Sciatic nerve (tissue), 2 donors: ENCODE measurements at places on chromosomes 13 and 19. TPM values are rescaled to one million over a fixed set of nuclear protein-coding genes. Genes with fewer than 3 reads are reported as not detected.

DNA sequence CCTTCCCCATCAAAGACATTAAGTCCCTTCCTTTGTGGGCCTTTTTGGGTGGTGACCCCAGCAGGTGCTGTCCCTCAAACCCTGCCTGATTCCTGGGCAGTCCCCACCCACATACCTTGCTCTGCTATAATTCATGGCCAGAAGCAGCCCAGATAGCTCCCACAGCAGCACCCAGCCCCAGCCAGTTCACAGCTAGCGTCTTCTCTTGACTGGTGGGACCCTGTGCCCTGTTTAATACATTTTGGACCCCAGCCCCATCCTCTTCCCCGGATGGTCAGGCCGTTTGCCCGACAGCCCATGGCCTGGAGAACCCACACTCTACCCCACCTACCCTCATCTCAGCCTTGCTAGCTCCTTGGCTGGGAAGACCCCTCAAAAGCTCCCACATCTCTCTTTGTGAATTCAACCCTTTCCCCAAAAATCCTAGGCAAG lies 2.1 kb downstream of the CCDC106 start:
- DNase-seq, result no peak

DNA sequence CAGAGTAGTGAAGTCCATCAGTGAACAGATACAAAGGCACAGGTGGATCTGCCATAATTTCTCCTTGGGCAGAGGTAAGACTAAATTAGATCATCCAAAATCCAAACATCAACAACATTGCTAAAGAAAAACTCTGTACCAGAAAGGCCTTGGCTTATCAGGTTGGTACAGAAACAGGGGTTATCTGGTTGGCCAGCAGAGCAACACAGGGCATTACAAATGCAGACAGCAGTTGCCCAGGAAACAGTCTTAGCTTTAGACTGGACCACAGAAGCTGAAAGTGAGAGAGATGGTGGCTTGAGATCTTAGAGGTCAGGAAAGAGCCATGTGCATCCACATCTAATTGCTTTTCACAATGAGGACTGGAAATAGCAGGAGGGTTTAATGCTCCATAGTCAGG lies 26.6 kb upstream of the DGKH start:
- no peak for DNase-seq

DNA sequence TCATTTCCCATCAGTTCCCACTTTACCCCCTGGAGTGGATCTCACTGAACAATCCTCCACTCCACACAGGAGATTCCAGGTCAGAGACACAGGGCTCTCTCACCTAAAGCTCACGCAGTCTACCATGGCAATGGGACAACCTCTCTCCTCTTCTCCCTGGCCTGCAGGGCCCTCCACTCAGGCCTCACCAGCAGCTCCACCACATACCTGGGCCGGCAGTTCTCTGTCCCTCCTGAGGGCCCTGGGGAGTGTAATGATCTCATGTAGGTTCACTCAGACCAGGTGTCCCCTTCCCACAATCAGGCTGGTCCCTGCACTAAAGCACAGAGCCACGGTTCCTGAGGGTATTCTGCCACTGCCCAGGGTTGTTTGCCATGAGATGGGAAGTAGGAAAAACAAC lies 15.6 kb downstream of the CEACAM3 start:
- DNase-seq, result peak; percentile 13

Gene TGFBR3L
- total RNA-seq, result not detected

DNA sequence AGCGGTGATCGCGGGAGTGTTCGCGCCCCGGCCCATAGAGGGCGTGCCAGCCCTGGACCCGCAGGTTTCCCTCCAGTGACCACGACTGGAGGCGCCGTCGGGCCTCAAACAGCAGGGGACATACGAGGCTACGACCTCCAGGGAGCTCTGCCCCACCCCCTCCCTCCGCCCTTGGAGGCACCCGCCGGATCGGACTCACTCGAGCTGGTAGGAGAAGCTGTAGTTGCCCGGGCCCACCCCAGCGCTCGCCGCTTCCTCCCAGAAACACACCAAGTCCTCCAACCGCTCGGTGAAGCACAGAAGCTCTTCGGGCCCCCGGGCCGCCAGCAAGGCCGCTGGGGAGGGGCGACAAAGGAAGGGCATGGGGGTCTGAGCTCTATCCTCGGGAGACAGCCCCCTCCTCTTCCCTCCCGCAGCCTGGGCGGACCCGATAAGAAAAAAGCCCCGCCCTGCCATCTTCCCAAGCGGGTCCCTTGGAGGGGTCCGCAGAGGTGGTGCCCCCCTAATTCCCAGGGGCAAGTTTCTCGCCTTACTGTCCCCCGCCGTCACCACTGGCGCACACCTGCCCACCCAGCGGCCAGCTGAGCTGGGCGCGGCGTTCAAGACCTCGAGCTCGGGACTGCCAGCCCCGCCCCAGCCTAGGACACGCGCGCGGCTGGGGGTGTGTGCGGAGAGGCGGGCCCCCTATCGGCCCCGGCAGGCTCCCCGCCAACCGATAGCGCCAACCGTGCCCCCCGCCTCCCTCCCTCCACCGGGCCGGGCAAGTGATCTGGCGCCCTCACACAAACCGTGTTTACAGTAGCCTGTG lies 1.0 kb downstream of the EPOR start:
- peak; percentile 74 for DNase-seq

DNA sequence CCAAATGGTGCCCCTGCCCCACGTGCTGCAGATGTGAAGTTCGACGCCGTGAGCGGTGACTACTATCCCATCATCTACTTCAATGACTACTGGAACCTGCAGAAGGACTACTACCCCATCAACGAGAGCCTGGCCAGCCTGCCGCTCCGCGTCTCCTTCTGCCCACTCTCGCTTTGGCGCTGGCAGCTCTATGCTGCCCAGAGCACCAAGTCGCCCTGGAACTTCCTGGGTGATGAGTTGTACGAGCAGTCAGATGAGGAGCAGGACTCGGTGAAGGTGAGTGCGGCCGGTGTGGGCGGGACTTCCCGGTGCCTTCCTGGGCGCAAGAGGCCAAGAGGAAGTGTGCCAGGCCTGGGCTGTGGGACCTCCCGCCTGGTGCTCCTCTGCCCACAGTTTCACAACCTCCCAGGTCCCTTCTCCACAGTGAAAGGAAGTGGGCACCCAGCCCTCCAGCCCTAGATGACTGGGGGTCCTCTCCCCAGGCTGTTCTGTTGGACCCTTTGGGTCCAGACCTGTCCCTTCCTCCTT lies 14.1 kb upstream of the RELB start:
- DNase-seq, result no peak

DNA sequence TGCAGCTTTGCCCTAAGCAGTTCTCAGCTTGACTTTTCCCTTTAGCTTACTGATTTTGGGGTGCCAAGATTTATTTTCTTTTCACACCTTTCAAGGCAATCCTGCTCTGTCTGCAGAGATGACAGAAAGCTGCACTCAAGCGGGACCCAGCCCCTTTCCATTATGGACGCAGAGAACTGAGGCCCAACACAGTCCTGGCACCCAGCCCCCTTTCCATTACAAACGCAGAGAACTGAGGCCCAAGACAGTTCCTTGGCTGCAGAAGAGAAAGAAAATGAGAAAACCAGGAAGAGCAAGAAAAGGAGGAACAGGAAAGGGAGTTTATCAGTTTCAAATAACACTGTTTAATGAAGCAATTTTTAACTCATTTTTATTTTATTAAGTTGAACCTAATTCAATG lies 36.8 kb upstream of the ATP11A start:
- DNase-seq, result no peak

DNA sequence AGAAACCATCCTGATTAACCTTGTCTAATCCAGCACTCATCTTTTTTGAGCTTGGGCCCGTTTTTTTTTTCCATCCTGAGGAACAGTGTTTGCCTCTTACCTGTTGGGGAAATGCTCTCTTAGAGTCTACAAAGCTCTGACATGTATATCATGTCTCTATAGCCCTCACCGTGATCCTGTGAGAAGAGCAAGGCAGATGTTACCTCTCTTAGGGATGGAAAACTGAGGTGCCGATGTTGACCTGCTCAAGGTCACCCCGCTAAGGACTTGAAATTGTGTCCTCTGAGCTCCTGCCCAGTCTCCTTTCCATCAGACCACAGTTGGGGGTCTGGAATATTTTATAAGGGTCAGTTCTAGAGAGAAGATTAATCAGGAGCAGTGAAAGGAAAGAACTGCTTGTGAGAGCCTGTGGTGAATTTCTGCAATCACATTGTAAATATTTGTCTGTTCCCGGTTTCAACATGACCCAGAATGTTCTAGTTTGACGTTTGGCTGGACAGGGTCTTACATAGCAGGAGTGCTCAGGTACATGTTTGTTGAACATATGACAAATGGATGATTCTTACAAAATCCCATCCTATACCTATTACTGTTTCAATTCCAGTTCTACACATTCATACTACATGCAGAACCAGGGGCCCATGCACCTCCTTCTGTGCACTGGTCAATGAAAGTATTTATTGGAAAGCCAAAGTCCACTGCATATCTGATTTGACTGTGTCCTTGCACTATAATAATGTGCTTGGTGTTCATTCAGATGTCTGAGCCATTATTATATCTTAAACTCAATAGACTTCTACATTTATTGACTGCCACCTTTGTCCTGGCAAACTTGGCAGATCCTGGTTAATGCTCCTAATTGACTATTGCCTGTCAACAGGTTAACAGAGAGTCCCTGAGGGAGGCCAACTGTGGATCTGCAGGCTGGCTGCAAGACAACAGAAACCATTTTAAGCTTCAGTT lies 12.1 kb downstream of the SLC25A15 start:
- no peak for DNase-seq

Gene TJP3
- total RNA-seq, result 2.1 TPM

DNA sequence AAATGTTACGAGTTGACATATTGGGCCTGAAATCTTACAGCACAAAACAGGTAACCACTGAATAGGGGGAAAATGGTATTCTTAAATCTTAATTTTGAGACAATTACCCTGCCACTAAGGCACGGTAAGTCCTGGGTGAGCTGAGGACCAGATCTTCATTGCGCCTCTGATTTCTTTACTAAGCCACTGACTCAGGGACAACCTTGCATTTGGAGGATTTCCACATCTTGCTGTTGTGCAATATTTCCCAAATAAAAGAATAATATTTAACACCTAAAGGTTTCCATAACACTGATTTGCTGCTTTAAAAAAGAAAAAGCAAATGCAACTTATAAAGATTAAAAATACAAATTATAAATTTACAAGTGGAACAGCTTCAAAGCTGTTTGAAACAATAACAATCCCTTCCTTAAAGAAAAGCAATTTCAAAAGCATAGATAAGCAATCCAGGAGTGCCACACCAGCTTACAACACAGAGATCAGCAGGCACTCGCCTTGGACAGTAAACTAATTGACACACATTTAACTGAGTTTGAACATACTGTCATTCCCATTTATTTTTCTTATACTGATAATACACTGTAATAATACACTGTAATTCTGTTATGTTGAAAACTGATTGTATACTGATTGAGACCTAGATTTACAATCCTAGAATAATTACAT lies 79.6 kb upstream of the DOCK9 start:
- no peak for DNase-seq

Gene FUT3
- not detected for total RNA-seq

- peak; percentile 68 for DNase-seq
Measured at GRCh38 chr13:33057019-33057780, 41.0 kb downstream of the KL start.

DNA sequence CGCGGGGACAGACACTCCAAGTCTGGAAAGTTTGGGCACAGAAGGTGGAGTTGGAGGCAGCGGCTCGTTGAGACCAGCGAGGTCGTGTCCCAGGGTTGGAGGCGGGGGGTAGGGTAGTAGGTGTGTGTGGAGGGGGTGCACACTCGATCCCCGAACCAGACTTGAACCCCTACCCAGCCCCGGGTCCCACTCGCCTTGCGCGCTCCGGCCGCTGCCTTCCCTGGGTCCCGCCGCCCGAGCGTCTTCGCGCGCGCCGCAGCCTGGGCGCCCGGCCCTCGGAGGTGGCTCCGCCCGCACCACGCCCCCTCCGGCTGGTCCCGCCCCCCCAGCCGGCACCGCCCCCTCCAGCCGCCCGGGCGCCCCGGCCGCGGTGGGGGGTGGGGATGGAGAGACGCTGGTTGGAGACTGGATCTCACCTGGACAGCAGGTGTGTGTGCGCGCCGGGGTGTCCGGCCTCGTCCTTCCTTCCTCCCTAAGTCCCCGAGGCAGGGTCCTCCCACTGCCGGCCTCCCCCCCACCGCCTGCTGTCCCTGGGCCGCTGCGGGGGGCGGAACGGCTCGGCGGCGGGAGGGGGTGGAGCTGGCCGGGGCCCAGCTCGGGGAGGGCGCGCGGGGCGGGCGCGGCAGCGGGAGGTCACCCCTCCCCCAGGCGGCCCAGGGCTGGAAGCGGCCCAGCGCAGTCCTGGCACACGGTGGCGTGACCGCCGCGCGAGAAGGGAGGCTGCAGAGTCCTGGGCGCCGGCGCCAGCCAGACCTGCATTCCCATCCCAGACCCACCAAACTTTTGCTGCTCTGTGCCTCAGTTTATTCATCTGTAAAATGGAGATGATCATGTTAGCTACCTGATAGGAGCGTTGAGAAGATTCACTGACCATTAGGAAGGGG lies at the start of gene KANK2:
TSS of gene KANK2 (minus strand) at position 255 of the 884 bp plus-strand sequence. CDS start 3,034 bp downstream, outside the sequence.
- peak; percentile 91 for DNase-seq

- no peak for DNase-seq
Measured at GRCh38 chr13:93794197-93794885, 567.7 kb downstream of the GPC6 start.

- no peak for DNase-seq
Measured at GRCh38 chr13:97273341-97273831, 51.3 kb downstream of the MBNL2 start.

DNA sequence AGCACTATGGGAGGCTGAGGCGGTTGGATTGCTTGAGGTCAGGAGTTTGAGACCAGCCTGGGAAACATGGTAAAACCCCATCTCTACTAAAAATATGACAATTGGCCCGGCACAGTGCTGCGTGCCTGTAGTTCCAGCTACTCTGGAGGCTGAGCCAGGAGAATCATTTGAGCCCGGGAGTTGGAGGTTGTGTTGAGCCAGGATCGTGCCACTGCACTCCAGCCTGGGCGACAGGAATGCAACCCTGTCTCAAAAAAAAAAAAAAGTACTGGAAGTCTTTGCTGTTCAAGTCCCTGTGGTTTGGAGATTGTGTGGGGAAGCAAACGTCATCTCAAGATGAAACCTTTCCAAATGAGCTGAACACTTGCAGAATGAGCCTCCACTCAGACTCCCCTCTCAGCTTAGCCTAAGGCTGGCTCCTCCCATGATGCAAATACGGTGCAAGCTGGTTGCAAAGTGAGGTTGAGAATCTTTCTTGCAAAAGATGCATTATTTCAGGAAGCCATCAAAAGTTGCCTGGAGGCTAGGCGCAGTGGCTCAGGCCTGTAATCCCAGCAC lies 46.2 kb downstream of the MYO9B start:
- DNase-seq, result no peak

DNA sequence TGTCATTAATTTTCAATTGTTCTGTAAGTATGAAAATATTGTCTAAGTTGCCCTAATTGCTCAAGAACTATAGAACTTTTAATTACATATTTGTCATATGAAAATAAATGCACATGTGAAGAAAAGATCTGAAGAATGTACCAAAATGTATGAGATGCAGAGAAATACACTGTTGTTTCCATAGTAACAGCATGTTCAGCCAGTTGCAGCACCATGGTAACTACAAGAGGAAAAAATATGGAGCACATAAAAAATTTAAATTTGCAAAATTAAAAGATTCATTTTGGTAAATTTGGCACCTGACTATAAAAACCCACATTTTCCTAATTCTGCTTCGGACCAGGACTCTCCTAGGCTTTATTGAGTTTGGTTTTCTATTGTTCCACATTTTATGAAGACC lies 1170.0 kb upstream of the MIR17HG start:
- no peak for DNase-seq

- no peak for DNase-seq
Measured at GRCh38 chr19:5037936-5038335, 69.0 kb downstream of the KDM4B start.
